ENCODE measurements at places on chromosomes 1 and 21.
A peak's percentile ranks its signal among the peaks of the same experiment; 100 is the strongest.

DNA sequence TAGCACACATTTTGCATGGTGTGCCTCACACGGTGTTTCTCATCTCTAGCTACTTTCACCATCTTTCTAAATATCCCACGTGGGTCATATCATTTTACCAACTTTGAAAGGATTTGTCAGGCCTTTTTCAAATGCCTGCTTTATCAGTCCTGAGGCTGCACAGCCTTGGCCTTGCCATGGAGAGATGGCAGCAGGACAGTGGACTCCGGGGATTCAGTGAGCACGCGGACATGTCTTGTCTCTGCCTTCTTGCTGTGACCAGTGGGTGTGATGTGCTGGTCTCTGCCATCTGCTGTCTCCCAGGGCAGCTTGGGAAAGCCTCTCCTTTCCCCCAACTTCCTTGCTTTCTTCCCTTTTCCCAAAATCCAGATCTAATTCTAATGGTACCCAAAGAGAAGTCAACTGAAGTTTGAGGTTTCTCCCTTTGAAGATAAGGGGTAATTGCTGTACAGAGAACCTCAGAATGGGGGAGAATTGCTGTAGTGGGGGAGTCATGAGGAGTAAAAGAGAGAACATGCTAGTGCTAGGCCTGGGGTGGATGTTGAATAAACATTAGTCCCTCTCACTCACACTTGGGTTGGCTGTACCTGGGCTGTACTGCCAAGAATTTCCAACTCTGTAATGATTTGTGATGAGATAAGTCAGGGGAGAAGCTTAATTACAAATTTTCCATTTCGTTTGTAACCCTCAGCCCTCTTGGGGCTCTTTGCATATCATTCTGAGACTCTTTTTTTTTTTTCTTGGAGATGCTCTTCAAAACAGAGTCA is 99.5 kb downstream of the GALNT2 start:
- DNase-seq = no peak
- no peaks in the 10 kb centered on the region for H3K4me1 ChIP-seq
- H3K27me3 ChIP-seq = no peaks in the 10 kb centered on the region
- H3K36me3 ChIP-seq = no peaks in the 10 kb centered on the region
- no peak overlapping the region for H3K4me3 ChIP-seq

GRCh38 chr1:116270316-116271057 is 102.6 kb upstream of the ATP1A1 start:
- H3K27me3 ChIP-seq = no peaks in the 10 kb centered on the region
- no peaks in the 10 kb centered on the region for H3K4me1 ChIP-seq
- H3K4me3 ChIP-seq = no peak overlapping the region
- no peak for DNase-seq
- H3K36me3 ChIP-seq = no peaks in the 10 kb centered on the region

DNA sequence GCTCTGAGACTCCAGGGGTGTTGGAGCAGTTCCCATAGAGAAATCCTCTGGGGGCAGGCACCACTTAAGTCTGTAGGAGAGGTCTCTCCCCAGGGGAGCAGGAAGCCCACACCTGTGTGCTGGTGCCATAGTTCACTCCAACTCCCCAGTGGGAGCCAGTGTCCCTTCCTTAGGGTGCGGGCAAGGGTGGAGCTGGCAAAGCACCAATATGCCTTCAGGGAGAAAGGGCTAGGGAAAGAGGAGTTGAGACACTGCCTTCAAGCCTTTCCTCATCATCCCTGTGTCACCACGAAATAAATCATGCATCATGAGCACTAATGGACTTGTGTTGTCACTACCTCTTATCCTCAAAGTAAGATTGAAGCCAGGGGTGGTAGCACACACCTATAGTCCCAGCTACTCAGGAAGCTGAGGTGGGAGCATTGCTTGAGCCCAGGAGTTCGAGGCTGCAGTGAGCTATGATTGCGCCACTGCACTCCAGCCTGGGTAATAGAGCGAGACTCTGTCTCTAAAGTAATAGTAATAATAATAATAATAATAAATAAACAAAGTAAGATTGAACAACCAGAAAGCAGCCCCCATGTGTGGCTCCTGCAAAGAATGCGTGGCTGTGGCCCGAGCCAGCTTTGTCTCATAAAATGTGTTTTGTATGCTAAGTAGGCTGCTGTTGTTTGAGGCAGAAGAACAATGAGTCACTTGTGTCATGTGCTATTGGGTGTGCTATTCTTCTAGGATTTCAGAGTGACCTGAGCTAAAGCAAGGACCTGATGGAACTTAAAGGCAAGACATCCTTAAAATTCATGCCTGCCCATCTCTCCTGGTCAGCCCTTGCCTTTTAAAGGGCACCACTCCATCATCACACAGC is 6.7 kb upstream of the TIE1 start:
- no peak overlapping the region for H3K27ac ChIP-seq
- no peaks in the 10 kb centered on the region for H3K36me3 ChIP-seq
- no peaks in the 10 kb centered on the region for H3K27me3 ChIP-seq
- H3K4me1 ChIP-seq = no peaks in the 10 kb centered on the region
- DNase-seq = peak; percentile 78
- H3K4me3 ChIP-seq = no peak overlapping the region

DNA sequence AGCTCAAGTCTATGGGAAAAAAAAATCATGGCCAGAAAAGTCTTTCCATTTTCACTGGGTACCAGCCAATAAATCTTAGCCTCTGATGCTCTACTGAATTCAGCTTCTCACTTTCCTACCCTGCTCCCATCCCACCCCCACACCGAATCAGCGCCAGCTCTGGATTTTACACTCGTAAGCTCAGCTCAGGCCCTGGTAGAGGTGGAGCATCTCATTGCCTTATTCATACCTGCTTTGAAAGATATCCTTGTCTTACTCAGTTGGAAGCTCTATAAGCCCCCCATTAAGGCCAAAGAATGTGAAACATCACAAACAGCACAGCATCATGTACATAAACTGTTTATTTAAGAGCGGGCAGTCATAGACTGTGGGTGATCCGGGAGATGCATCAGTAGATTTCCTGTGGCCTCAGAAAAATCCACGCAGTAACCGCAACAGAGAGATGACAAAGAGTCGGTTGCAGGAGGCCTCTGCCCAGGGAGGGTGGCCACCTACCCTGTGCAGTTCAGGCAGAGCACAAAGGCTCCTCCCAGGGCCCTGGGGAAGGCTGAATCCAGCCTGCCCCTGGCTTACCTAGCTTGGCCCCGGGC is 36.4 kb upstream of the ETS2 start:
- H3K4me1 ChIP-seq = no peaks in the 10 kb centered on the region
- H3K4me3 ChIP-seq = no peak overlapping the region
- no peak overlapping the region for H3K27ac ChIP-seq
- H3K36me3 ChIP-seq = no peaks in the 10 kb centered on the region

DNA sequence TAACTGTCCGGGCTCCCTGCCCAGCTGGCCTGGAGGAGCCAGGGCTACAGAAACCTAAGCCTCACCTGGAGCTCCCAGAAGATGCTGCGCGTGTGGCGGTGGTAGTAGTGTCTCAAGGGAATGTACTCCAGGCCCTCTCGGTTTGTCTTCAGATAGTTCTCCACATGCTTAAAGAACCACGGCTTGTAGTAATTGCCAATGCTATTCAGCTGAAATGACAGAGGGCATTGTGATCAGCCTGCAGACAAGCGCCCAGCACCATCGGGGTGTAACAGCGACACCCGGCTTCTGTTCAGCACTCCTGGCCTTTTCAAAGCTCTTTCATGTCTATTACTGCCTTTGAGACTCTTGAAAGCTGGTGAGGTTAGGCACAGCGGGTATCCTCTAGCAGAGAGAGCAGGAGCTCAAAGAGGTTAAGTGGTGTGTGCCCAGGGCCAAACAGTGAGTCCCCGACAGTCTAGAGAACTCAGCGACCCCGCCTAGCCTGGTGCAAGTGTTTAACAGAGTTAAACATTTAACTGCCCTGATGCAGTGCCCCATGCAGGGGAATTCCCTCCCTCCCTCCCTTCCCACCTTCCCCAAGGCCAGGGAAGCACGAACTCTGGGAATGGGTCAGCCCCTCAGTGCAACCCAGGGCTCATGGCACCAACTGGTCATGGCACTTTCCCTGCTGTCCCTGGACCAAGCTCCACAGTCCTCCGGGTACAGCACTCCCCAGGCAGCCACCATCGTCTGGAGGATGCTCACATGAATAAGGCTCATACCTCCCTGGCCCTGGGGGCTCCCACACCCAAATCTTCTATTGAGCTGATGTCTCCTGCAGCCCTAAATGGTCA is 21.5 kb downstream of the DHCR24 start:
- no peak for DNase-seq
- H3K4me3 ChIP-seq = no peak overlapping the region
- peaks cover 47% of the 10 kb centered on the region for H3K36me3 ChIP-seq
- H3K4me1 ChIP-seq = no peaks in the 10 kb centered on the region
- no peaks in the 10 kb centered on the region for H3K27me3 ChIP-seq
- no peak overlapping the region for H3K27ac ChIP-seq

DNA sequence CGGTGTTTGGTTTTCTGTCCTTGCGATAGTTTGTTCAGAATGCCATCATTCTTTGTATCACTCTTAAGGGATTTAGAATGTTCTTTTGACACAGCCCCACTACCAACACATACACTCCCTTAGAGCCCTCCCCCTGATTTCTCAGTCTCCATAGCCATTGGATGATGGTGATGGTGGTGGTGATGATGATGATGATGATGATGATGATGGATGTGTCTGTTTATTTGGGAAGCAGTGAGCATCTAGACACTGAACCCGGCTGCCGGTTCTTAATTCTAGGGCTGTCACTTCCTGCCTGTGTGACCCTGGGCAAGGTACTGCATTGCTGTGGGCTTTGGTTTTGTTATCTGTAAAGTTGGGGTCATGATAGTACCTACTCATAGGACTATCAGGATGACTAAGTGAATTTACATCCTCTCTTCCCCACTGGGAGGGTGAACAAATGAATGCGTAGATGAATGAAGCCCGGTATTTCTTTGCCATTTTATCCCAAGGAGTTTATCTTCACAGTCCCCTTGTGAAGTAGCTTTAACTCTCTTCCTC is 100.7 kb downstream of the HUNK start:
- no peak overlapping the region for H3K27ac ChIP-seq
- DNase-seq = no peak
- no peaks in the 10 kb centered on the region for H3K27me3 ChIP-seq
- no peak overlapping the region for H3K4me3 ChIP-seq

DNA sequence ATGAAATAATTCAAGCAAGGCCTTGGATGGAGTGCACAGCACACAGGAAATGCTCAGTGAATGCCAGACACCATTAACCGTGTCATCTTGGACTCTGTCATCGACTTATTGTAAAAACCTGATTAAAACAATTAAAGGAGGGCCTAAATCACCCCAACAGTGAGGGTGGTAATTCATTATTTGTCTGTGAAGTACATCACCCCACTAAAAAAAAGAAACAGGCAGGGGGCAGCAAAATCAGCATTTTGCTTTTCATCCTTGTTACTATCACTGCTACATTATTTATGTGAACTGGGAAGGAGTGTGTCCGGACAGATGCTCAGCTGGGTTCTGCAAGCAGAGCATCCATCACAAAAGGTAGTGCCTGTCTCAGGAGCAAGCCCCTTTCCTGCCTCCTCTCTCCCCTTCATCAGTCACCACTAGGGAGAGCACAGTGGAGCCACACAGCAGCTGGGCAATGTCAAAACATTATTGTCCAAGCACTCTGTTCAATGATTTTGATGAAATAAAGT is 98.5 kb downstream of the RERE start:
- no peak overlapping the region for H3K4me3 ChIP-seq
- no peaks in the 10 kb centered on the region for H3K27me3 ChIP-seq
- no peaks in the 10 kb centered on the region for H3K36me3 ChIP-seq
- no peak for DNase-seq
- H3K27ac ChIP-seq = no peak overlapping the region

DNA sequence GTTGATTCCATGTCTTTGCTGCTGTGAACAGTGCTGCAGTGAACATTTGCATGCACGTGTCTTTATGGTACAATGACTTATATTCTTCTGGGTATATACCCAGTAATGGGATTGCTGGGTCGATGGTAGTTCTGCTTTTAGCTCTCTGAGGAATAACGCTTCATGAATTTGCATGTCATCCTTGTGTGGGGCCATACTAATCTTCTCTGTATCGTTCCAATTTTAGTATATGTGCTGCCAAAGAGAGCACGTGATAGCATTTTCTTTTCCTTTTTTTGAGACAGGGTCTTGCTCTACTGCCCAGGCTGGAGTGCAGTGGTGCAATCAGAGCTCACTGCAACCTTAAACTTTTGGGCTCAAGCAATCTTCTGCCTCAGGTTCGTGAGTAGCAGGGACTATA is 24.9 kb upstream of the MAP1LC3C start:
- H3K4me1 ChIP-seq = no peaks in the 10 kb centered on the region
- no peak overlapping the region for H3K27ac ChIP-seq
- no peaks in the 10 kb centered on the region for H3K36me3 ChIP-seq
- DNase-seq = no peak
- no peak overlapping the region for H3K4me3 ChIP-seq
- H3K27me3 ChIP-seq = no peaks in the 10 kb centered on the region

DNA sequence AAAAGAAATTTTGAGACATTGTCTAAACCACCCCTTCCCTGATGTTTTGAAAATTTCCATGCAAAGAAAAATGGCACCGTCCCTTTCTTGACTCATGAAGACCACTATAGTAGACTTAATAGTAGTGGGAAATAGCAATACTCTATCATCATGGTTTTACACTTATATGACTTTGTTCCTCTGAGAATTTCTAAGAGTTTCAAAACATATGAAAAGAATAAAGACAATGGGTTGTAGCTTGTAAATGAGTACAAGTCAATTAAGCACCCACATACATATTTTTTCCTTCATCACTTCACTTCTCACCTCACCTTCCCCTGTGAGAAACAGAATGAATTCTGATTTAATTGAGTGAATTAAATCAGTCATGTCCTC is 151.7 kb downstream of the LYPLAL1 start:
- H3K27ac ChIP-seq = no peak overlapping the region
- DNase-seq = no peak
- H3K4me3 ChIP-seq = no peak overlapping the region
- no peaks in the 10 kb centered on the region for H3K36me3 ChIP-seq

- H3K27me3 ChIP-seq = peaks cover 1% of the 10 kb centered on the region
- H3K4me3 ChIP-seq = no peak overlapping the region
- DNase-seq = no peak
- no peaks in the 10 kb centered on the region for H3K4me1 ChIP-seq
- no peaks in the 10 kb centered on the region for H3K36me3 ChIP-seq
Measured at GRCh38 chr1:195721210-195721971, 886.8 kb downstream of the KCNT2 start.

DNA sequence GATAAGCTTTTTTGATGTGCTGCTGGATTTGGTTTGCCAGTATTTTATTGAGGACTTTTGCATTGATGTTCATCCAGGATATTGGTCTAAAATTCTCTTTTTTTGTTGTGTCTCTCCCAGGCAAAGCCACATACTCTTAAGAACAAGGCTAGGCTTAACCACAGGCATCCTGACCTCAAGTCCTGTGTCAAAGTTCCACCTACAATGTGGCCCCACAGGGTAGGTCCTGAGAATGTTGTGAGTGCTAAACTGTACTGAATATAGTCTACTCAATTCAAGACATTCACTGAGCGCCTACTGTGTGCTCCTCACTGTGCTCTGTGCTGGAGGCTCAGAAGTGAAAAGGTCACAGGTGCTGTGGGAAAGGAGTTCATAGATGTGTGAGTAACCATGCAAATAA is 20.6 kb downstream of the DDAH1 start:
- H3K27ac ChIP-seq = no peak overlapping the region
- H3K4me1 ChIP-seq = no peaks in the 10 kb centered on the region
- H3K27me3 ChIP-seq = no peaks in the 10 kb centered on the region
- DNase-seq = no peak

GRCh38 chr1:197806718-197807117 is 31.4 kb upstream of the DENND1B start:
- H3K27ac ChIP-seq = no peak overlapping the region
- H3K4me3 ChIP-seq = no peak overlapping the region
- H3K27me3 ChIP-seq = no peaks in the 10 kb centered on the region
- H3K36me3 ChIP-seq = no peaks in the 10 kb centered on the region
- DNase-seq = no peak

- H3K4me3 ChIP-seq = no peak overlapping the region
- H3K4me1 ChIP-seq = no peaks in the 10 kb centered on the region
- no peak overlapping the region for H3K27ac ChIP-seq
- H3K27me3 ChIP-seq = no peaks in the 10 kb centered on the region
Measured at GRCh38 chr1:29651684-29652665, 415.7 kb downstream of the PTPRU start.
